ENCODE measurements at places on chromosomes 12 and 14. TPM values are rescaled to one million over a fixed set of nuclear protein-coding genes. Genes with fewer than 3 reads are reported as not detected.

Gene CACNA2D4
- total RNA-seq: 0.60 TPM

Gene FOXG1
- total RNA-seq: not detected

Gene SYCP3
- not detected for total RNA-seq

Gene SLC39A2
- not detected for total RNA-seq

Gene GPRC5D
- total RNA-seq: not detected

Gene CMTM5
- 0.25 TPM for total RNA-seq

Gene SPATS2
- total RNA-seq: 8.0 TPM

Gene SLC25A47
- not detected for total RNA-seq

DNA sequence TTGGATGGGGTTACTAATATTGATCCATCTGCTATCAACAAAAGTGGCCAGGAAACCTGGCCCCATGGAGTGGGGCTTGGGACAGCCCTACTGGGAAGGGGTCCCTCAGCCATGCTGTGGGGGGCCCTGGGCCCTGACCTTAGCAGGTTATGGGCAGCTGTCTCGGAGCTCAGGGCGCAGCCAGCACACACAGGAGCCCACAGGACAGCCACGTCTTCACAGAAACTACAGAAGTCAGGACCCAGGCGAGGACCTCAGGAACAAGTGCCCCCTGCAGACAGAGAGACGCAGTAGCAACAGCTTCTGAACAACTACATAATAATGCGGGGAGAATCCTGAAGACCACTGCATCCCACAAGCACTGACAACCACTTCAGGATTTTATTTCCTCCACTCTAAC is 11.9 kb upstream of the FKBP11 start:
- DNase-seq: no peak

GRCh38 chr14:98368221-98368620 is 903.8 kb downstream of the BCL11B start:
- DNase-seq: no peak

- DNase-seq: no peak
These were observed 424.9 kb upstream of the SYT1 start for GRCh38 chr12:78439666-78440065.

DNA sequence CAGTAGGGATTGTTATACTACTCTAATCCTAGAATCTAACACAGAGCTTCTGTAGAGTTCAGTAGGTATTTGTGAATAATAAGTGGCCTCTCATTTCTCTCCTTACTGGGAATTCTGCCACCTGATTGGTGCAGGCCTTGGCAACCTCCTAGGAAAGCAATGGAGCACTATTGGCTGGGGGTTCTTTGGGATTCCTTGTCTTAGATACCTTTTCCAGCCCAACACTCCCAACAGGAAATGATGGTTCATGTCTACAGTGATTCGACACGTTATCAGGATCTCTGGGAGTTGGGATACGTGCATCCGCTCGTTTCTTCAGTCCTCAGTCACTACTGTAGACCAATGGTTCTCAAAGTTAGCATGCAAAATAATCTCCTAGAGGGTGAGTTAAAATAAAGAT is 67.4 kb downstream of the ELK3 start:
- no peak for DNase-seq

GRCh38 chr14:73762375-73762822 is 48.2 kb upstream of the PNMA1 start:
- DNase-seq: no peak

GRCh38 chr12:131862084-131862441 is 32.4 kb upstream of the ULK1 start:
- no peak for DNase-seq

DNA sequence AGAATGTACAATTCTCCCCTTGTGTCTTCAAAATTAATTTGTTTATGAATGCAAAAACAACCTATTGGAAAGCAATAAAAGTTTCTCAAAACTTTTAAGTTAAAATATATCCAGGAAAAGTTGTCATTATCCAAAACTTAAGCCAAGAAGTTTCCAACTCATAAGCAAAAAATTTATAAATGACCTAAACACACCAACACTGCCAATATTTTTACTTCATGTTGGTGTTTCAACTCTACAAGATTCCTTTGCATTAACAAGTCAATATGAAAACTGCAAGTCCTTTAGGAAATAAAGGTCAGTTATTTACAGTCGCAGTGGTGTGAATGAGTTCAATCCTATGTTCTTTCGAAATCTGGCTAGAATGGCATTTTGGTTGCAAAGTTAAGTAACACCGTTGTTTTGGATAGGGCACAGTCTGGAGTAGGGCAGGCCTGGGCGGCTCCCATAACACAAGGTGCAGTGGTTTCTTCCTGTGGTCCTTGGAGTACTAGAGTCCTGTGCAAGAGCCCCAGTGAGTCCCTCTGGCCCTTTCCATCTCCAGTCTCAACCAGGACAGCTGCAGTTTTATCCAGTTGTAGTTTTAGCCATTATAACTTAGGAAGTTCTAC is 151.4 kb downstream of the MED13L start:
- DNase-seq: no peak

DNA sequence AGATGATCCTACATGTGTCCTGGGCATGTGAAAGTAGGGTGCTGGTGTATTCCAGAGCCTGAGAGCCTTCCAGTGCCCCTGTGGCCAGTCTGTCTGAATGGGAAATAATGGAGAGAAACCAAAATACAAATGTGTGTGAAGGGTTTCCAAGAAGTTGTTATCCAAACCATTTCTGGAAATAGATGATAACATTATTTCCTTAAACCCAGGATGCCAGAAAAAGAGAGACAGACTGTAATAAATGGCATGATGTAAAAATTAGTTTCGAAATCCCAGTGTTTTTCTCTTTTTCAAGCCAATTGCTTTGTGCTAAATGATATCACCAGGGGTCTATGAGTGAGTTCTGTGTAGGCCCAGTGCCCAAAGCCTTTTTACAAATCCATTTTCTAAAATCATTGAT is 175.3 kb downstream of the PHLDA1 start:
- no peak for DNase-seq

DNA sequence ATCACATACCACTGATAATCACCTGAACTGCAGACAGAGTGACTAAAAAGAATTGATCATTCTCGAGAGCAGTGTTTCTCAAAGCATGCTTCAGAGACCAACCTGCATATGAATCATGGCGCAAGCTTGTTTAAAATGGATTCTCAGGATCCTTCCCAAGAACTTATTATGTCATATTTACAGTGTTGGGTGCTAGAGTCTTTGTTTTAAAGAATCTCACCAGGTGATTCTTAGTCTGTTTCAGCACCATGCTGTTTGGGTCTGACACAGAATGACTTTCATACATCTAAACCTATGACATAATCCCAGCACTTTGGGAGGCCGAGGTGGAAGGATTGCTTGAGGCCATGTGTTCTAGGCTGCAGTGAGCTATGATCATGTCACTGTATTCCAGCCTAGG is 31.3 kb upstream of the SSPN start:
- DNase-seq: no peak

GRCh38 chr14:74765721-74766120 is 2.6 kb downstream of the YLPM1 start:
- DNase-seq: no peak

DNA sequence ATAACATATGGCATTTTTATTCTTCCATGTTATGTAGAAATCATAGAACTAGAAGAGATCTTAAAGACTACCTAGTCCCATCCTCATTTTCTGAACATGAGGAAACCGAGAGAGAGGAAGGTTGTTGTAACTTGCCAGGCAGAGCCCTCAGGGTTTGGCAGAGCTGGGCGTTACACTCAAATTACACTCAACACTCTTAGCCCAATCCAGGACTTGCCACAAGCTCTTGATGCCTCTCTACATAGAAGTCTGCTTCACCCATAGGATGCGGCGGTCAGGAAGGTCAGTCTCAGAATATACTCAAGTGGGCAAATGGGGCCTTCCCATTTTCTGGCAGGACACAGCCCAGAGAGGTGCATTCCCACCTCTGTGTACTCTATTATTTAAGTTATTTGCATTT is 208.1 kb downstream of the ZFP36L1 start:
- no peak for DNase-seq

DNA sequence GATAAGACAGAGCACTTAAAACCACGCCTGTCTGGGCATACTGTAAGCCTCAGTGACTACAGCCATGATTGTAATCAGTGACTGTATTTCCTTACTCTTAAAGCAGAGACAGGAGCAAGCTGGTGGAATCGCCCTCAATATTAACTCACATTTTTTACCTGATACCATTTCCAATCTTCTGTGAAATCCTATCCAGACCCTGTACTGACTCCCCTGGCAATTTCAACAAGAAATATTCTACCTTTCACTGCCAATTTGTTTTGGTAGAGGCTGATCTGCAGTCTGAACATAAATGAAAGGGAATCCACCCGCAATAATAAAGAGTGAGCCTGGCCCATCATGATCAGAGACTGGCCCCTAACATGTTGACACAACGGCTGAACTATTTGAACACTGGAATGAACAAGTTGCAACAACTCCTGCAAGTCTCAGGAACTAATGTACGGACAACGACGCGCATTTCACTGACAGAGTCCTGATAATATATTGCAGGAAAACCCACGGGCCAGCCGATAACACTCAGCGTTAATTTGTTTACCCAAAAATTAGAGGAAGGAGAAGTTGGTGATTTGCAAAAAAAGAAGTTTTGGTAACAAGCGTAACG is 195.5 kb upstream of the BTG1 start:
- no peak for DNase-seq

Data from pancreas (tissue), 10 donors.